Spleen (tissue), 13 donors: ENCODE measurements at places on chromosomes 2 and 18. TPM values are rescaled to one million over a fixed set of nuclear protein-coding genes. Genes with fewer than 3 reads are reported as not detected.

The PROC gene
- total RNA-seq: not detected

DNA sequence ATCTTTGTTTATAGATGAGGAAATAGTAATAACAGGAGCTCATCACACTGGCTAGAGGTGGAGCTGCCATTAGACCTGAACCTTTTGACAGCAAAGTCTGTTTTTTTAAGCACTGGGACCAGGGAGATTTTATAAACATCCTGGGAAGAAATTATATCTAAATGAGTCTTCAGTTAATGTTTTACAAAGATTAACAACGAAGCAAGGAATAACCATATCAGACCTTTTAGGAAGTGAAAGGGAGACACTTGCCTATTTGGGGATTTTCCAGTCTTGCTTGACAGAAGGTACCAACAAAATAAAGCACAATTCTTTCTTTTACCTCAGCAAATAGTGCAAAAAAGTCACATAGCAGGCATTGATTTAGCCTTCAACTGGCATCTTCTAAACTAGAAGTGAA, 777.0 kb downstream of the CPS1 start:
- H3K4me1 ChIP-seq: no peaks in the 10 kb centered on the region
- H3K4me3 ChIP-seq: no peak overlapping the region
- no peak overlapping the region for H3K27ac ChIP-seq
- no peaks in the 10 kb centered on the region for H3K27me3 ChIP-seq
- DNase-seq: no peak

DNA sequence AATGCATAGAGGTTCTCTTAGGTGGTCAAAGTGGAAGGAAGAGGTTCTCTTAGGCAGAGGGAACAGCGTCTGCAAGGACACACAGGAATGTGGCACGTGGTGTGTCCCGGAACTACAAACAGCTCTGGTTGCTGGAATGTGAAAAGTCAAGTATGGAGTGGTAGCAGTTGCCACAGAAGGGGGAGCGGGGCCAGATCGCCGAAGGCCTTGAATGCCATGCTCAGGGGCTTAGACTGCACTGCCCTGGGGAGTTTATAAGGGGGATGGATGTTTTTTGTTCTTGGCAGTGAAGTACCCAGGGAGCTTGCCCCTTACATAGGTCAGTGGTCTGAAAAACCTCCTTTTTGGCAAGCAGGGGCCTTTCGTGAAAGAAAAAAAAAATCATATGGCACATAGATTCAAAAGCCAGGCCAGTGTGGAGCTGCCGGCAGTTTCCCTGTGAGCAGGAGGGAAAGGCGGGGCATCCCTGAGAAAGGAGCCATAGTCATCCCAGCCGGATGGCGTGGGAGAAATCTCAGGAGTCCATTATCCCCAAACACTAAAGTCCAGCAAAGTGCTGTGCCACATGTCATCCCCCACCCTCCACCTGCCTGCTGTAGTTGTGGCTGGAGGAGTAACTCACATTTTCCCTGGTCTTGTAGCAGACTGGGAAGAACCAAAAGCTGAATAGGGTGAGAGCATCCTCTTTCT, 45.4 kb downstream of the GORASP2 start:
- no peak overlapping the region for H3K27ac ChIP-seq
- no peak for DNase-seq
- H3K27me3 ChIP-seq: no peaks in the 10 kb centered on the region
- peaks cover 28% of the 10 kb centered on the region for H3K4me1 ChIP-seq
- H3K36me3 ChIP-seq: no peaks in the 10 kb centered on the region

GRCh38 chr18:11760498-11761167, 71.6 kb downstream of the GNAL start:
- no peaks in the 10 kb centered on the region for H3K36me3 ChIP-seq
- H3K4me1 ChIP-seq: no peaks in the 10 kb centered on the region
- DNase-seq: no peak
- no peaks in the 10 kb centered on the region for H3K27me3 ChIP-seq
